ENCODE measurements at places on chromosomes 5 and 9.

GRCh38 chr5:31066655-31067328 is 126.7 kb upstream of the CDH6 start:
- DNase-seq = no peak

- DNase-seq = no peak
Measured at GRCh38 chr5:164649266-164649665, 1143.8 kb downstream of the MAT2B start.

DNA sequence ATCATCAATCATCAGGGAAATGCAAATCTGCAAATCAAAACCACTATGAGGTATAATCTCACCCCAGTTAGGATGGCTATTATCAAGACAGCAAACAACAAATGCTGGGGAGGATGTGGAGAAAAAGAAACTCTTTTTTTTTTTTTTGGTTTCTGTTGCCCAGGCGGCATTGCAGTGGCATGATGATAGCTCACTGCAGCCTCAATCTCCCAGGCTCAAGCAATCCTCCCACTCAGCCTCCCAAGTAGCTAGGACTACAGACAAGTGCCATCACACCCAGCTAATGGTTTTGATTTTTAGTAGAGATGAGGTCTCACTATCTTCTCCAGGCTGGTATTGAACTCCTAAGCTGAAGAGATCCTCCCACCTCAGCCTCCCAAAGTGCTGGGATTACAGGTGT is 5.4 kb upstream of the CNTRL start:
- DNase-seq = no peak

DNA sequence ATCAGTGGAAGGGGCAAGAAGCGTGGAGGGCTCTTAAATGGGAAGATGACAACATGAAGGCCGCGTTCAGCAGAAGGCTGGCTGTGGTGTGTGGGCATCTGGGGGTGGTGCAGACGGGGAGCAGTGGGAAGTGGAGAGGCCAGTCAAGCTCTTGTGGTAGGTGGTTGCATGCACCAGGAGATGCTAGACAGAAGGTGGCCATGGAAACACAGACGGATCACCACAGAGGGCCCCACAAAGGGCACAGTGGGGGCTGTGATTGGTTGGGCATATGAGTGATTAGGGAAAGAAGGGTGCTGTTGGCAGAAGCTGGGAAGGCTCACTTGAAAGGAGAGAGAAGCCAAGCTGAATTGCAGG is 14.7 kb downstream of the MTMR12 start:
- no peak for DNase-seq

- no peak for DNase-seq
Measured at GRCh38 chr9:134214386-134214765, 50.0 kb upstream of the RNU6ATAC start.

DNA sequence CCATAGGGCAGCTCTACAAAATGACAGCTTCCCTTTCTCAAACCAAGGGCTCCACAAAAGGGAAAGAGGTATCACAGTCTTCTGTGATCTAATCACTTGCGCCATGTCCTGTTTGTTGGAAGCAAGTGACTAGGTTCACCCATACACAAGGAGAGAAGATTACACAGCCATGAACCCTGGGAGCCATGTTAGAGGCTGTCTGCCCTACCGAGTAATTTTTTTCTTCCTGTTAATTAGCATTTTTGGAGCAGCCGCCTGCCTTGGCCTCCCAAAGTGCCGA is 33.2 kb upstream of the GOLPH3 start:
- DNase-seq = no peak

DNA sequence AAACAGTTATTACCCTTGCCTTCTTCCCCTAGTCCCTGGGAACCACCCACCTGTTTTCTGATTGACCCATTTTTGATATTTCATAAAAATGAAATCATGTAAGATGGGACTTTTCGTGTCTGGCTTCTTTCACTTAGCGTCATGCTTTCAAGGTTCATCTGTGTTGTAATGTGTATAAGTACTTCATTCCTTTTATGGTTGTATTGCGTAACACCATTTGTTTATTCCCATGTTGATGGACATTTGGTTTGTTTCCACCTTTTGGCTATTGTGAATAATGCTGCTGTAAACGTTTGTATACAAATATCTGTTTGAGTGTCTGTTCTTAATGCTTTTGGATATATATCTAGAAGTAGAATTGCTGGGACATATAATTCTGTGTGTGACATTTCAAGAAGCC is 650.1 kb upstream of the COX7C start:
- no peak for DNase-seq

- DNase-seq = no peak
Measured at GRCh38 chr9:94801681-94802080, 75.2 kb downstream of the AOPEP start.

- DNase-seq = no peak
Measured at GRCh38 chr9:131056781-131057506, 39.4 kb upstream of the AIF1L start.

DNA sequence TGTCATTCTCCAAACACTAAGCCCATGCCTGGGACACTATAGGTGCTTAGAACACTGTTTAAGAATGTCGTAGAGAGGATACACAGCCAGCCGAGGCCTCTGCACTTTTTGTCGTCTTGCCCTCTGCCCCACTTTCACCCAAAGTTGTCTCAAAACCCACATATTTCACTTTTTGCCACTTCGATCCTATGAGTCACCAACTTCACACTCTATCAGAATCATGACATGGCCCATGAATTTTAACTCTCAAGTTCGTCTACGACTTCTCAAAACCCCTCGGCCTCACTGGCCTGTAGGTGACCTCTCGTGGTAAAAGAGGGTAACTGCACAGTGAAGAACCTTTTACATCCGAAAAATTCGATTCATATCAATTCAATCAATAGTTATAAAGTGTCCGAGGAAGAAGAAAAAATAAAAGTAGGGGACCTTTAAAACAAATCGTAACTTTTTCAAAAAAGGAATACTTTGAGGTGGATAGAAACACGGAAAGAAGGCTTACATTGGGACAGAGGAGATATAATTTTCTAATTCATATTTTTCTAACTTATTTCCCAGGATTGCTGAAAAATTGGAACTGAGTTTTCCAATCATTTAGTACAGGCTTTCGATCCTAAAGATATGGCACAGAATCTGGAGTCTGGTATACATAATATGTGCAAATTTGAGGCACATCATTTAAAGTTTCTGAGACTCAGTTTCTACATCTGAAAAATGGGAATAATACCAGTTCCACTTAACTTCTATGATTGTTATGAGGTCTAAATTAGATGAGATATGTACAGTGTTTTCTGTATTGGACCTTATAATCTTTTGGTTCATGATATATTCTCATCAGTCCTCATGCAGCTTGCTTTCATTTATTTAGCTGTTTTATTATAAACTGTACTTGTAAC is 122.6 kb downstream of the APBA1 start:
- peak; percentile 51 for DNase-seq

All from NCI-H146 (cell line).